MCF 10A (cell line): ENCODE measurements at places on chromosomes 7 and 10.

DNA sequence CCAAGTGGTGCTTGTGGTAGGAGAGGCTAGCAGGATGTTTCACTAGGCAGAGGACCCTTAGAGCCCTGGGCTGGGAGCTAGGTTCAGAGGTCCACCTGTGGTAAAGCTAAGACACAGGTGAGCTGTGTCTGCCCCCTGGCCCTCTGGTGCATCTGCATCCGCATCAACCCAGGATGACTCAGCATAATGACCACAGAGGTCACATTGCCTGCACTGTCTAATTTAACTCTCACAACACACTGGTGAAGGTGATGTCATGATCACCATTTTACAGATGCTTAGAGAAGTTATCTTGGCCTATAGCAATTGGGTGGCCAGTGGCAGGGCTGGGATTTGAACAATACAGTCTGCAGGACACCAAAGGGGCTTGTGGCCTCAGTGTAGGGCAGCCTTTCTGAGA is 33.1 kb downstream of the HABP2 start:
- peak; percentile 5 for DNase-seq

DNA sequence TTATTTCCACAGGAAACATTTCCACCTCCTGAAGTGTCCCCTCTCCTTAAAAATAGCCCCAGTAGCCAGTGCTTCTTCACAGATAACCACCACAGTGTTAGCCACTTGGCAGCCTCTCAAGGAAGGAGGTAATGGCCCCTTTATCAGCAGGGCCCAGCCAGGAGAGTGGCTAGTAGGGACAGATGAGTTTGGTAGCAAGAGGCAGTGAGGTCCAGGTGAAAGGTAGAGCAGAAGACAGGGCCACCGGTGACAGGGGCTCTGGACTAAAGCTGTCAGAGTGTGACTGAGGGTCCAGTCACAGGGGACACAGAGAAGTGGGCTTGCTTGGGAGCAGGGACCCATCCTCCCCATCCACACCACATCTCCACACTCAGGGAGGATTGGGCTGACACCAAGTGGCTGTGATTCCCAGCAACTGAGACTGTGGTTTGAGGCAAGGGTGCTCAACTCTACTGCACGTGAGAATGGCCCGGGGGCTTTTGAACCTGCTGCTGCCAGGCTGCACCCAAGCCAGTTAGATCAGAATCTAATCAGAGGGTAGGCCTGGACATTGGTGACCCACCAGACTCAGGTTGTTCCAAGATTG is 52.2 kb downstream of the C10orf120 start:
- no peak for DNase-seq

DNA sequence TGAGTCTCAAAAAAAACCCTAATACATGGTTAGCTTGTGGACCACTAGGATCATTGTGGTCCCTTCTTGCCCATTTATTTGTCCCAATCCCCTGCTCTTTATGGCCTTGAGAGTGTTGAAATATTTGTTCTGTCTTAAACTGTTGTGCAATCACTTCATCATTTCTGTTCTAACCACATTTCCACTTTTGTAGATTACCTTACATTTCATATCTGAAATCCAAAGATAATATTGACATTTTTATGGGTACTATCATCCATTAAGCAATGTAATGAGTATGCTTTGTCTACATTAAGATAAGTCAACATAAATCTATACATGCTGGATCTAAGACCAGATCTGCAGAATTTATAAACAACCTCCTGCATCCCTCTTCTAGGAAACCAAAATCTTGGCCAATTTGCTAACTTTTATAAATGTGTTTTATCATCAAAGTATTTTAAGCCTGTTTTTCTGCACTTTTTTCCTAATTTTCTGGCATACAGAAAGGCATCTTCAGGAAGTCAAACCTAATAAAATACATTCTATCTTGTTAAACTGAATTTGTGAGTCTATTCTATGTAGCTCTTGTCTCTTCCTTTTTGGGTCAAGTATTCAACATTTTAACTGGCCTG is 359.4 kb upstream of the CELF2 start:
- peak; percentile 62 for DNase-seq

DNA sequence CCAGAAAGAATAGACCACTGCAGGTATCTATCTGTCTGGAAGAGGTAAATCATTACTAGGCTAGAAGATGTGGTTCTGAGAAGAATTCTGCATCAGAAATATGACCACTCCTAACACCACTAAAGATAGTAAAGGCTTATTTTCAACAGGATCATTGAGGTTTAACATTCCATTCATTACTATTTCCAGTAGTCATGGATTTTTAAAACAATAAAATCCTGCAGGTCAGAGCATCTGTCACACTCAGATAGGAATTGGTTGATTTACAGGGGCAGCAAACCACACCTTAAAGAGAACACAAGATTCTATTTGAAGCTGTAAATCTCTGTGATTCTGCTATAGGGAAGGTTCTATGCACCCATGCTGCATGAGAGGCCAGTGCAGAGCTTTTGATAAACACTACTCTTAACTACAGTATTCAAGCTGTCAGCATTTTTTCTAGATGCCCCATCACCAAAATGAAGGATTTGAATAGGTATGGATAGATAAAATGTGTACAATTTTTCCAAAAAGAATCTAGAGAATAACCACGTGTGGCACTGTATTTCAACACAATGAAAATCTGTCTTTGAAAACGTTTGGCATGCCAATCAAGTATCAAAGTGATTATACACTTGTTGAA is 14.6 kb downstream of the LRRC17 start:
- no peak for DNase-seq

DNA sequence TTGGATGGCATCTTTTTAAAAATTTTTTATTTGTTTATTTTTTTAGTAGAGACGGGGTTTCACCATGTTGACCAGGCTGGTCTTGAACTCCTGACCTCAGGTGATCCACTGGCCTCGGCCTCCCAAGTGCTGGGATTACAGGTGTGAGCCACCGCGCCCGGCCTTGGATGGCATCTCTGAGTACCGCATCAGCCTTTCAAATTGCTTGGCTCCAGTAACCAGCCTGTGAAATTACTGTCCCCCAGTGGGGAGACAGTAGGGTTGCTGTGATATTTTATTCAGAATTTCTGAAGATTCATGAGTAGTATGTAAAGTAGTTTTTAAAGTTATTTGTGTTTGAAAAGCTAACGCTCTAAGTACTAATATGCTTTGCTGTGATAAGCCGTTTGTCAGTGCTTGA is 1.2 kb downstream of the NUB1 start:
- DNase-seq, result no peak

- no peak for DNase-seq
Observed at GRCh38 chr10:85602713-85603112, 763.9 kb downstream of the GRID1 start.

- DNase-seq, result no peak
Observed at GRCh38 chr7:151830121-151830830, 46.6 kb downstream of the PRKAG2 start.

DNA sequence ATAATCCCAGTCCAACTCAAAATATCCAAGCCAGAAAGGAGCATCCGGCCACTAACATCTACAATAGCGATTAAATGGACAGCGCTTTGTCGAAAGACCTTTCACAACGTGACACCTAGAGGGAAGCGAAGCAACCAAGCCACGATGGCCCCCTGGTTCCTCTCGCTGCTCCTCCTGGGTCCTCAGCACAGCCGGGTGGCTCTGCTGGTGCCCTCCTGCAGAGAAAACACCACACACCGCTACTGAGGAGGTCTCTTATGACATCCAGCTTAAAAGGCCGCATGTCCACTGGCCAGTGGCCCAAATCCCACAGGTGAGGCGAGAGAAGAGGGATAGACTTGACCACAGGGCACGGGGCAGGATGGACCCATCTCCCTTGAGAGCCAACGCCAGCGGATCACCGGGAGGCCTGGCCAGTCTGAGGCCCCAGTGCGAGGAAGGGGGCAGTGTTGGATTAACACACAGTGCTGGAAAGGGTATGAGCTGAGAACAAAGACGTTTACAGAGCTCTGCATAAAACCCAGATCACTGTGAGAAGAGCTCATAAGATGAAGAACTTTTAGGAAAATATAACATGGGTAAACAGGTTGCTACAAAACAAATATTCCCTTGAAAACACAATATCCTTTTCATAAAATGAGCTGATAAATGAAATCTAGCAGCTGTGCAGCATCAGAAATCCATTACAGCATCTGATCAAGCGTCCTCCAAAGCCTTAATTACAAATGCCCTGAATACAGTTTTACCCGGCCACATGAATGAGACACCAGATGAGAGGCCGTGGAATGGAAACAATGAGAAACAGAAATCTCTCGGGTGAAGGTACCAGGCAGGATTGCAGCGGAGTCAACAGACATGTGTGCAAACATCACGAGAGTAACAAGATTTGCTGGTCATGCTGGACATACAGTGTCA is 236.7 kb downstream of the DIP2C start:
- DNase-seq, result no peak

DNA sequence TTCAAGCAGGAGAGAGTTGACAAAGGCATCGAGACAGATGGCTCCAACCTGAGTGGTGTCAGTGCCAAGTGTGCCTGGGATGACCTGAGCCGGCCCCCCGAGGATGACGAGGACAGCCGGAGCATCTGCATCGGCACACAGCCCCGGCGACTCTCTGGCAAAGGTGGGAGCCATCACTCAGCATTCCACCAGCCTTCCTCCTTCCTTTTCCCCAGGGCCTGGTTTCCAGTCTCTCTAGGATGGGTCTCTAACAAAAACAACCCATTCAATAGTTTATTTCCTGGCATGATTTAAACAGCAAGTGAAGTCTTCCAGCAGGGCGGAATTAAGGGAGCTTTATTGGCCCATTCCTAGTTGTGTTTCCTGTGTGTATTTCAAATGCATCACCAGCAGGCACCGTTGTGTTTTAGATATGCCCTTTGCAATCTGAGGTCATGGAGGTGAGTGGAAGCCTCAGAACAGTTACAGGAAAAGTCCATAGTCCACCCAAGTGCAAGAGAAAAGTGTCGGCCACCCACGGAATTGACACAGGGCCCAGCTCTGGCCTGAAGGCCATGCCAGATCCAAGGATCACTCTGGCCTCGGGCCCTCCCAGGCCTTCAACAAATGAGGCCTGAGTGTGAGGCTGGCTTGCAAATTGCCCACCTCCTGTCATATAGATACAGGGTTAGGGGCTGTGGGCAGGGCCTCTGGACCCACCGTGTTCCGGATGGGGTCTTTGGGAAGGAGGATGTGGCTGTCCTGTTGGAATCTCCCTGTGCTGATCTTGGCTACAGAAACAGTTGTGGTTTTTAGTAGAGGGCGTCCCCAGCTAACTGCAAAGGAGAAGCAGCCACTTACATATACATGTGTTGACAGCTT is 46.9 kb upstream of the TRIM8 start:
- DNase-seq, result no peak

- DNase-seq, result peak; percentile 93
Observed at GRCh38 chr10:87585565-87586514, 73.8 kb upstream of the PAPSS2 start.

- no peak for DNase-seq
Observed at GRCh38 chr7:122067077-122067476, 77.0 kb downstream of the AASS start.

- DNase-seq, result no peak
Observed at GRCh38 chr7:111239437-111239836, 148.5 kb downstream of the LRRN3 start.

DNA sequence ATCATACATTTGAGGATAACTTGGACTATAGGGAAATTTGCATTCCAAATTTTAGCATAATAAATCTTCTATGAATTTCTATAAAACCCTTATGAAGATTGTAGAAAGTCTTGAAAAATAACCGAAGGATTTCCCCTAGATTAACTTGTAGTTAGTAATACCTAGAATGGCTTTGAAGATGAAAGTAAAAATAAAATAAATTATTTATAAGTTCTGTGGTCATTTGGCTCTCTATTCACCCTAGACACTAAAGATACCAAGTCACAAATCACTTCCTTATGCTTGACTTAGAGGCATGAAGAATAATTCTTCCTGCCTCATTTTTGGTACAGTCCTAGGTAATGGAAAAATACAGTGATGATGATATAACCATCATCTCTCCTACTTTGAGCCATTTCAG is 79.3 kb downstream of the CSTF2T start:
- DNase-seq, result no peak

- DNase-seq, result no peak
Observed at GRCh38 chr10:11019724-11020547, 2.3 kb downstream of the CELF2 start.

DNA sequence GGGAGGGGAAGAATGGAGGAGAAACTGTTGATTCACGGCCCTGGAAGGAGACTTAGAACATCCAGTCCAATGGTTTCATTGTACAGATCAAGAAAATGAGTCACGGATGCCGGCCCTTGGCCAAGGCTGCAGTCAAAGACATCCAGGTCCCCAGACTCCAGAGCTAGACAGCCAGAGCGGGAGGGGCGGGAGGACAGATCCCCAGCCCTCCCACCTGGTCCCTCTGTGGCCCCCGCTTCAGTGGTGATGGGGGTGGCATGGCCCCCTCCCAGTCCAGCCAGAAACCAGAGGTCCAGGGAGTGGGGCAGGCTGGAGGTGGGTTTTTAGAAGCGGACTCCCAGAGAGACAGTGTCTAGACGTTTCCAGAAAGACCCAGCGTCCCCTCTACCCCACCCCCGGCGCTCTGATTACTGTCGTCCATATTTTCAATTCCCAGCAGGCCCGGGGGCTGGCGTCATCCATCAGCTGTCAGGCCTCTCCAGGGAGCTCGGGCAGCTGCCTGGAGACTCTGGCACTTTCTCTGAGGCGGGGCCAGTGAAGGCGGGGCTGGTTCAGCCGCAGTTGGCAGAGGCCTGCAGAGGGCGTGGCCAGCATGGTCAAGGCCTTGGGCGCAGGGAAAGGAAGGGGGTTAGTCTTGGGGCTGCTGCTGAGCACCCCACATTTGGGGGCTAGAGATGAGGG is 8.0 kb upstream of the HSPB1 start:
- DNase-seq, result peak; percentile 97

GRCh38 chr10:74008212-74008731 is 10.4 kb downstream of the VCL start:
- no peak for DNase-seq

GRCh38 chr10:52436664-52437063 is 122.6 kb downstream of the DKK1 start:
- no peak for DNase-seq

GRCh38 chr10:122232769-122233168 is 38.3 kb upstream of the BTBD16 start:
- no peak for DNase-seq

GRCh38 chr7:137546671-137547070 is 203.1 kb upstream of the PTN start:
- DNase-seq, result no peak

DNA sequence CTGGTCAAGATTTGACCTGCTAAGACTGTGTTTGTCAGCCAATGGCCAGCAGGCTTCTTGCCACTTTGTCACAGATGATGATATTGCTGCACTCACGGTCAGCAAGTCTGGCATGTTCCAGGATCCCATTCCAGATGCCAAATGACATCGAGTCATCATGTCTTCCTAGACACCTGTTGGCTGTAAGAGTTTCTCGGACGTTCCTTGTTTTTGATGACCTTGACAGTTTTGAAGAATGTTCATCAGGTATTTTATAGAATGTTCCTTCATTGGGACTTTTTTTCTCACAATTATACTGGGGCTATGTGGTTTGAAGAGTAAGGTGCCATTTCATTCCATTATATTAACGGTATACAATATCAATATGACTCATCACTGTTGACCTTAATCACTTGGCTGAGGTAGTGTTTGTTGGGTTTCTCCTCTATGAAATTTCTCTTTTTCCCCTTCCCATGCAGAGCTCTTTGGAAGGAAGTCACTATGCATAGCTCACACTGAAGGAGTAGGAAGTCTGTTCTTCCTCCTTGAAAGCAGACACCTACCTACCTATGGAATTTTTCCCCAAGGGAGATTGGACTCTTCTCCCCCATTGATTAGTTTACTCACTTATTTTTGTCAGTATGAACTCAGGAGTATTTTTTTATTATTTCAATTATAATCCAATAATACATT is 31.6 kb downstream of the HECW1 start:
- peak; percentile 14 for DNase-seq

GRCh38 chr7:93890464-93891068 is at the start of gene TFPI2:
Gene TFPI2 (minus strand): TSS chr7:93890753. CDS start chr7:93890678, 75 bp downstream.
- peak; percentile 42 for DNase-seq
